DND-41 (cell line): ENCODE measurements at places on chromosomes 1 and 21.

GRCh38 chr1:11156441-11156840, 32.7 kb upstream of the ANGPTL7 start:
- DNase-seq, result no peak

DNA sequence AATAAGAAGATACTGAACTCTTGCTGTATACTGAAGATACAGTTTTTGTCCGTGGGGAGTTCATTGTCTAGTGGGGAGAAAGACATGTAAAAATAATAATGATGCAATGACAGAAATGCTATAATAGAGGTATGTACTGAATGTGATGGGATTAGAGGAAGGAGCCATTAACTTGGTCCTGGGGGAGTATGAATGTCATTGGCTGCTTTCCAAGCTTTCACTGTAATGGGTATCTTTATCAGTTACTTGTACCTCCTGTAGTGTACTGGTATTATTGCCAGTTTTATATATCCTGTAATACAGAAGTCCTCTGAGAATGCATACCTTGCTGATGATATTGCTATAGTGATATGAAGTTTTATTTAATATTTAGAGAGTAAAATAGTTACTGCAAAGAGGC, 7.4 kb downstream of the BTBD8 start:
- DNase-seq, result no peak

DNA sequence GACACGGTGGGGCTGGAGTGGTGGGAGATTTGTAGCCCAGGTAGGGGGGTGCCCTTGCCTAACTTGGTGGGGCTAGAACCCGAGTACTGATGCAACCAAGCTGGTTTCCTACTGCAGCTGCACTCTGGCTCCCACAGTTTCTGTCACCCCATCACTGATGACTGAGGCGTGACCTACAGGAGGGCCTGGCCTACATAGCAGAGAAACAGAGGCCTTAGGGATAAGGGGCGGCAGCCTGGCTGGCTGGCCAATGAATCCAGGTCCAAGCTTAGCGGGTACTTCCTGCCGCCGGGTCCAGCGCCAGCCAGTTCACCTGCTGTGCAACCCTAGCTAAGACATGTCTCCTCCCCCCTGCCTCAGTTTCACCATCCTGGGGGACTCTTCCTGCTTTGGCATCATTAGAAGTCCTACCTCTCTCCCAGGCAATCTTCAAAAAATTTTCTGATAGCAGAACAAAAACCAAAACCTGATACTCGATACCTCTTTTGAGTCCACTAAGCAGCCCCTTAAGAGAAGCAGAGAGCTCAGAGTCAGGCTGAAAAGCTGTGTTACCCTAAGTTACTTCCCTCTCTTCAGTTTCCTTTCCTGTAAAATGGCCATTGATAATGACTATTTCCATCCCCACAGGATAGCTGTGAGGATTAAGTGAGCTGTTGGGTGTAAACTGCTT, 27.3 kb upstream of the RNF19B start:
- no peak for DNase-seq

GRCh38 chr1:170369000-170369399, 163.0 kb upstream of the GORAB start:
- DNase-seq, result no peak

DNA sequence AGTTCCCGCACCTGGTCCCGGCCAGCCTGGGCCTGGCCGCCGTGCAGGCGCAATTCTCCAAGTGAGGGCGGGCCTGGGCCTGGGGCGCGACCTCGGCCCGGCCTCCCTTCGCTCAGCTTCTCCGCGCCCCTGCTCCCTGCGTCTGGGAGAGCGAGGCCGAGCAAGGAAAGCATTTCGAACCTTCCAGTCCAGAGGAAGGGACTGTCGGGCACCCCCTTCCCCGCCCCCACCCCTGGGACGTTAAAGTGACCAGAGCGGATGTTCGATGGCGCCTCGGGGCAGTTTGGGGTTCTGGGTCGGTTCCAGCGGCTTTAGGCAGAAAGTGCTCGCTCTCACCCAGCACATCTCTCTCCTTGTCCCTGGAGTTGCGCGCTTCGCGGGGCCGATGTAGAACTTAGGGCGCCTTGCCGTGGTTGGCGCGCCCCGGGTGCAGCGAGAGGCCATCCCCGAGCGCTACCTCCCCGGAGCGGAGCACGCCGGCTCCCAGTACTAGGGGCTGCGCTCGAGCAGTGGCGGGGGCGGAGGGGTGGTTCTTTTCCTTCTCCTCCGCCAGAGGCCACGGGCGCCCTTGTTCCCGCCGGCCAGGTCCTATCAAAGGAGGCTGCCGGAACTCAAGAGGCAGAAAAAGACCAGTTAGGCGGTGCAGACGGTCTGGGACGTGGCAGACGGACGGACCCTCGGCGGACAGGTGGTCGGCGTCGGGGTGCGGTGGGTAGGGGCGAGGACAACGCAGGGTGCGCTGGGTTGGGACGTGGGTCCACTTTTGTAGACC, 1.2 kb downstream of the OLIG1 start:
- no peak for DNase-seq

DNA sequence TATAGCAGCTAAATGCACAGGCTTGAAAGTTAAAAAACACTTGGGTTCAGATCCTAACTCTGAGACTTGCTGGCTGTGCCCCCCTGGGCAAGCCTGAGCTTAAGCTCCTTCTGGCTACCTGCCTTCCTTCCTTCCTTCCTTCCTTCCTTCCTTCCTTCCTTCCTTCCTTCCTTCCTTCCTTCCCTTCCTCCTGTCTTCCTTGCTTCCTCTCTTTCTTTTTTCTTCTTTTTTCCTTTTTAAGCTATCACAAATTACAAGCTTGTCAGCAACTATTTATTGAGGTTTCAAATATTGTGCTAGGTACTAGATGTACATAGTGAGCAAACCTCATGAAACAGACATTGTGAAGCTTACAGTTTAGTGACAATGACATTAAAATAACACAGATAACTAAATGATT, 15.1 kb downstream of the SGIP1 start:
- no peak for DNase-seq

- no peak for DNase-seq
These were observed 23.1 kb downstream of the EIF2D start for GRCh38 chr1:206589206-206589605.

DNA sequence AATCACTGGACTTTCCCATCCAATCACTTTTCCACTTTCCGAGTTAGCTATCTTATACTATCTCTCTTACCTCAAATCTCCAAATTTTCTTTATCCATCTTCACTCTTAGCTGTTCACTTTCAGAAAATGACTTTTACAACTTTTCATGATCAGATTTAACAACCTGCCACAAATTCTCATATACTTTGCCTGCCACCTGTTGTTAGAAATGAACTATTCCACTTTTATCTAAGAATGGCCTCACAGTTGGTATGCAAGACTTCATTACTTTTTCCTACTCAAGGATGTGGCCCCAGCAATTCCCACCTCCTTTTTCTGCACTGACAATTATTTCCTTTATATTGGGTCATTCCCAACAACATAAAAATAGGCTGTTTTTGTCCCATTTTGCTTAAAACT, 93.6 kb upstream of the DEPDC1 start:
- DNase-seq, result no peak

DNA sequence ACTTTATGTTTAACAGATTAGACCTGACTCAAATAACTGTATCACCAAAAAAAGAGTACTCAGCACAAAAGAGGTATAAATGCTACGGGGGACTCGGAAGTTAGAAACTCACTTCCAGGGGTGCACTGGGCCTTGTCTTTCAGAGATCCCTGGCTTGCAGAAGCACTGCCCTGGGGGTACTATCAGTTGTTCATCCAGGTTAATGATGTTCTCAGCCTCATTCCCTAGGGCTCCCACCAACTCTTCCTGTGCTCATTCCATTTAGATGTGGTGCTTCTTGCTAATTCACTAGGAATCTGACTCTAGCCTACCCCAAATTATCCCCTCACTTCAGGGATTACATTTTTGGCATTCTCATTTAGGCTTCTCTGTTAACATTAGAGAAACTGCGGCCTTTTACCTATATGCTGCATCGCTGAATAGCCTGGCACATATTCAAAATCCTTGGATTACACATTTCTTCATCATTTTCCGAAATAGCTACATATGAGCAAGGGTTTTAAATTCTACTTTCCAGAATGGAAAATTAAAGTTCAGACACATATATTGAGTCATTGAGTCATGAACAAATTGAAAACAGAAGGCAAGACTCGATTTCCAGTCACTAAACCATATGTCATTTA, 338.5 kb downstream of the KCTD3 start:
- no peak for DNase-seq

DNA sequence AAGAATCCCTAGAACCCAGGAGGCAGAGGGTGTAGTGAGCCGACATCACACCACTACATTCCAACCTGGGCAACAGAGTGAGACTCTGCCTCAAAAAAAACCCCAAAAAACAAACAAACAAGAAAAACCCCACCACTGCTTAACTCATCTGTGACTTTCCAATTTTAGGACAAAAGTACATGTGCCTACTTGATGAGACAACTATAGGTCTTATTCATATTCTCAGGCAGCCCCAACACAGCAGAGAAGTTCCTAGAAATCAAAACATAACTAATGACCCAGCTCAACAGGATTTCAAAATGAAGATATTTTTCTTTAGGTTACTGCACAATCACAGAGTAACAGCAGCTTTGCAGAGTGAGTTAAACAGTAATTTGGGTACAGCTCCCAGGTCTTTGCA, 26.4 kb downstream of the TIAM1 start:
- no peak for DNase-seq

- DNase-seq, result no peak
These were observed 454.3 kb downstream of the AJAP1 start for GRCh38 chr1:5108740-5109139.

GRCh38 chr1:218785928-218786327, 387.8 kb upstream of the LYPLAL1 start:
- no peak for DNase-seq

DNA sequence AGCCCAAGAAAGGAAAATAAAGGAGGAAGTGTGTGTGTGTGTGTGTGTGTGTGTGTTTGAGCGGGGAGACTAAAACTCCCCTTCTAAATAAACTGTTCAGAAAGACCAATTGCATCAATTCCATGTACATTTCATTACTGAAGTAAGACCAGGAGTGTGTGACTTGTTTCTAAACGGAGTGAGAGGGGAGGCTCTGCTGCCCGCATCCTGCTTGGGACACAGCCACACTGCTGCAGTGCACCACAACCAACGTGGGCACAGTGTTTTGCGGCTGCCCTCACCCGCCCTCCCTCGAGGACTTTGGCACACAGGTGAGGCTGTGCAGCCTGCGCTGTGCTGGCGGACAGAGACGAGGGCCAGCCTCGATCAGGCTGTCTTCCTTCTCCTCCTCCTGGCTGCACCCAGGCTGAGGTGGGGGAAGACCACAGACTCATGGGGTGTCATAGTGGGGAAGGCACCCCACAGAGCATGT, 31.0 kb upstream of the H6PD start:
- peak; percentile 79 for DNase-seq

GRCh38 chr1:41342774-41343355, 18.4 kb upstream of the FOXO6 start:
- DNase-seq, result no peak

- no peak for DNase-seq
These were observed 70.1 kb downstream of the SLC66A1 start for GRCh38 chr1:19382222-19382621.

DNA sequence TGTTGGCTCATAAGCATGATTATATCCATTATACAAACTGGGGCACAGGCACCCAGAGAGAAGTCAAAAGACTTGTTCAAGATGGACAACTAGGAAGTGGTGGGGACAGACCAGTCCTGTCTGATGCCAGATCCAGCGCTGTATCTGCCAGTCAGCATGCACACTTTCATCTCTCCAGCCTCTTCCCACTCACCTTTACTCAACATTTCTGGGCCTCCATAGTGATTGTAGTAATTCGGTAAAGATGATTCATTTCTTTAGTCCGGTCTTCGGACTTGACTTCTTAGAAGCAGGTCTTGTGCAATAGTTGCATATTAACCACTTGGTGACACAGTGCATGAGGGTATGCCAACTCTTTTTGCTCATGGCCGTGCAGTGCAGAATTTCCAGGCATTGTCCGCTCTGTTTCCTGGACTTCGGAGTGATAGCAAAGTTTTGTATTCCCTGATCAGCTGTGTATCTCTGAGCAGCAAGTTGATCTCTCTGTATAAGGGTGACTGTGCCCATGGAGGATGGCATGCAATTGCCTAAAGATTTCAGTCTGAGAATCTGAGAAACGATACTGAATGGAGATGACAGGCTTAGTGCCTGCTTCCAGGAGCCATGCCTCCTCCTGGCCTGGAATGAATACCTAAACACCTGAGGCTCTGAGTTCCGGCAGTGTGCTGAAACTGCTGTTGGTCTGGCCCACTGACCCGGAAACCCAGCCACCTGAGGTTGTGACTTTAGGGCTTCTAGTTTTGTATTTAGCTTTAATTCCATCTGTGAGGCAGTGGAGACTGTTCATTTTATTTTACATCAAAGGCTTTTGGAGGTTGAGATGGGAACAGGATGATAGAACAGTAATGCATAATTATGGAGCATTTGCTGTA, 39.0 kb downstream of the GALNT2 start:
- no peak for DNase-seq

DNA sequence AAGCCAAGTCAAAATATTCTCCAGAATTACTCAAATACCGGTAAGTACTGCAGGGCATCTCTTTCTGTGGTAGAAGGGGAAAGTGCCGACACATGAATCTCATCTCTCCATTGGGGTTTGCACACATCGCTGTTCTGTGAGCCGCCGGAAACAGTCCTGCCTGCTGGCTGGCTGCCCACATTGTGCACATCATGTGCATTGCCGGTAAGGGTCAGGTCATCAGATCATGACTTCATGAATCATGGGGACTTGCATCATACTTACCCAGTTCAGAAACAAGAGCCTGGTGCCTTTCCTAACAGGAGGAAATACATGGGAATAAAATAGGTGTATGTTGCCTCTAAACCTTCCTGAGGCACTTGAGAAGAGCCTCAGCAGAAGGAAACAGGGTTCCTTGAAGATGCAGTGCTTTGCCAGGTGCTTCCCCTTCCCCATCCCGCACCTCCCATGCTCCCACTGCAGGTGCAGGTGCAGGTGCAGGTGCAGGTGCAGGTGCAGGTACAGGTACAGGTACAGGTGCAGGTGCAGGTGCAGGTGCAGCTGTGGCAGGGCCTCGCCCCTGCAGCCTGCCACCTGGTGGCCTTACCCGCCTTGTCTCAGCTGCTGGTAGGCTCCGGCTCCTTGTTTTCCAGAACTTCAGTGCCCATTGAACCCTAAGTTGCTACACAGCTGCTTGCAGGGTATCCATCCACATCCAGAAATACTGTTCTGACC, 26.5 kb downstream of the GPR137B start:
- no peak for DNase-seq

DNA sequence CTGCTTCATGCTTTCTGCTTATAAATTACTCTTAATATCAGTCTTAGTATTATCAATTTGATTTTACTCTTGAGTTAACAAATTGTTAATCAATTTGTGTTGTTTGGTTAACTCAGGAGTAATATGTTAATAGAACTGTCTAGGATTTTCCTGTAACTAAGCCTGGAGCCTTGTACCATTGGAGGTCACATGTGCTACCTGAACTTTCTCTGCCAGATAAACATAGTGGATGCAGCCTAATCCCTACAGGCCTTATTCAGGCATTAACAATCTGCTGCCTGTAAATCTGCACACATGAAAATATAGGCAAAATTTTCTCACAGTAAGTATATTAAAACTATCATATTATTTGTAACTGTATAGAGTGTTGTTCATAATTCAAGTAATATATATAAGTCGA, 47.1 kb upstream of the TMPRSS2 start:
- DNase-seq, result no peak
